Stimulated activated CD8-positive, alpha-beta memory T cell treated with anti-CD3 and anti-CD28 coated beads, Interleukin-7, amount 100 ng/mL, for 1 hour (primary cell): ENCODE measurements at places on chromosomes 2 and 18.

DNA sequence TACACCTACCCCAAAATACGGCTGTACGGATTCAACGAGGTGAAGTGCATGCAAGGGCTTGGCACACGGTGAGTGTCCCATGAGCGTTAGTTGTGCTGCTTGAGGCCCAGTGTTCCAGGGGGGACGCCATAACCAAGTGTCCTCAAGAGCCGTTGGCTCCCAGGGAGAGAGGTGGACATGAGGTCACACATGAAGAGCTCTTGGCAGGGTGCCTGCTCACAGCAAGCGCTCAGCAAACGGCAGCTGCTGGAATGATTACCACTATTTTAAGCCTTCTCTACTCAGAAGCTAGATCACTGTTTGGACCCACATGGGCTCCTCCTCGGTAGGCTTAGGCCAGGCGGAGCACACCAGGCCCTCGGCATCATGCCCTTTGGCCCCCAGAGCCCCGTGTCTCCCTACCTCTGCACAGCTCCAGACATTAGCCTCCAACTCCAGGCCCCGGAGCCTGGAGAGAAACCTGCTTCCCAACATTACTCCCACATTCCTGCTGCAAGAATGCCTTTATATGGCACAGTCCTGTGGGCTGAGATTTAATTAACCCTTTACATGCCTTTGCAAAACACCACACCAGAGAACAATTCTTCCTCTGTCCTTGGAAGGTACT lies 68.4 kb upstream of the PPP1CB start:
- DNase-seq = no peak

GRCh38 chr2:233821709-233822100 lies 32.6 kb downstream of the HJURP start:
- no peak for DNase-seq

GRCh38 chr2:27080140-27080469 lies 1.7 kb downstream of the EMILIN1 start:
- DNase-seq = no peak

DNA sequence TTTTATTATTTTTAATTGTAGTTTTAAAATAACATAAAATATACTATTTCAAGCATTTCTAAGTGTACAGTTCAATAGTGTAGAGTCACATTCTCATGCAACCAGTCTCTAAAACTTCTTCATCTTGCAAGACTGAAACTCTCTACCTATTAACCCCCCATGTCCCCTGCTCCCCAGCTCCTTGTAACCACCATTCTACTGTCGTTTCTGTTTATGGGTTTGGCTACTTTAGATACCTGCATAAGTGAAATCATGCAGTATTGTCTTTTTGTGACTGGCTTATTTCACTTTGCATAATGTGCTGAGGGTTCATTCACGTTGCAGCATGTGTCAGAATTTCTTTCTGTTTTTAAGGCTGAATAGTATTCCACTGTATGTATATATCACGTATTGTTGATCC lies 139.4 kb downstream of the SMAD7 start:
- DNase-seq = no peak

GRCh38 chr2:42250925-42251324 lies 81.8 kb downstream of the EML4 start:
- DNase-seq = no peak

- no peak for DNase-seq
Observed at GRCh38 chr2:46929612-46930011, 14.0 kb upstream of the MCFD2 start.

DNA sequence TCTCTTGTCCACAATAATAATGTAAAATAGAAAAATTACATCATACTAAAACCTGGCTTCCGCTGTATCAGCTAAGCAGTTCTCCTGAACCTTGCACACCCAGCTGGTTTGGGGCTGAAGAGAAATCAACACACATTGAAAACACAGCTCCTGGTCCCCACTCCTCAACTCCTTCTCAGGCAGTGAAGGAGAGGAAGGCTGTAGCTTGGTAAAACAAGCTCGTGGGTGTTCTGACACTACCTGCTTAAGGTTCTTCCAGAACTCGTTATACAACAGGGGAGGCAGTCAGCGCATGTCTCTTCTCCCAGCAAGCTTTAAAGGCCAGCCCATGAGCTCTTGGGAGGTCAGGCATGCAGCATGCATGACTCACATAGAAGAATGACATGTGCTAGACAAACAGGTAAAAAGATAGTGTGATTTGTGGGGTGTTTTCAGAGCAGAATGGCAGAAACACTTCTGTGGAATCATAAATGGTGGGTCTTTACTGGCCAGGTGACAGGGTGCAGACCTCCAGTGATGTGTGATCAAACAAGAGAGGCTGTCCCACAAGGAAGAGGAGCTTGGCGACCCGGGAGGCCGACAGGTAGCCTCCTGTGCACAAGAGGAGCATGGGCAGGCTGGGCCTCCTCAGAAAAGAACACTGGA lies 69.1 kb downstream of the UXS1 start:
- no peak for DNase-seq

DNA sequence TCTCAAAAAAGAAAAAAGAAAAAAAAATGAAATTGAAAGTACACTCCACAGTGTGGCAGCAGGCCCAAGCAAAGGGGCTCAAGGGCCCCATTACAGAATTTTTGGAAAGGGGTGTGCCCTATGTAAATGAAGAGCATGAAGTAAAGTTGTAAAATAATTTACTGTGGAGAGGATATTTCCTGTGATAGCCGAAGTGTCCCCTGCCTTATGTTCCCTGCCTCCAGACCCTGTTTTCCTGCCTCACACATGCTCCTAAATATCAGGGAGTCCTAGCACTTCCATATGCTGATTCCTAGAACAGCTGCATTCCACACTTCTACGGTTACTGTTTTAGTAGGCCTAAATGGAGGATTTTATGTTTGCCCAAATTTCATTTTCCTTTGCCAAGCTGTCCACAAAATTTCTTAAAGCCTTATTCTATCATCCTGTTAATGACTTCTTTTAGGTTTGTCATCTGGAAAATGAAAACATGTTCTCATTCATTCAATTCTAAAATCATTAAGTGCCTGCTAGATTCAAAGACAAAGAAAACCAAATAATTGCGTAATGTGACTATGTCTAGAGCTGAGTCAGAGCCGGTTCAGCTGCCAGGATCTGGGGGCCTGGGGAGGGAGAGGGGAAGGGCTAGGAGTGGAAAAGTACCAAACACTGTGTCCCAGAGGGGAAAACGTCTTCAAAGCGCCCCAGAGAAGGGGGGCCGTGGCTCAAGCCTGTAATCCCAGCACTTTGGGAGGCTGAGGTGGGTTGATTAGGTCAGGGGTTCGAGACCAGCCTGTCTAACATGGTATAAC lies 25.9 kb upstream of the IMPA2 start:
- DNase-seq = no peak

DNA sequence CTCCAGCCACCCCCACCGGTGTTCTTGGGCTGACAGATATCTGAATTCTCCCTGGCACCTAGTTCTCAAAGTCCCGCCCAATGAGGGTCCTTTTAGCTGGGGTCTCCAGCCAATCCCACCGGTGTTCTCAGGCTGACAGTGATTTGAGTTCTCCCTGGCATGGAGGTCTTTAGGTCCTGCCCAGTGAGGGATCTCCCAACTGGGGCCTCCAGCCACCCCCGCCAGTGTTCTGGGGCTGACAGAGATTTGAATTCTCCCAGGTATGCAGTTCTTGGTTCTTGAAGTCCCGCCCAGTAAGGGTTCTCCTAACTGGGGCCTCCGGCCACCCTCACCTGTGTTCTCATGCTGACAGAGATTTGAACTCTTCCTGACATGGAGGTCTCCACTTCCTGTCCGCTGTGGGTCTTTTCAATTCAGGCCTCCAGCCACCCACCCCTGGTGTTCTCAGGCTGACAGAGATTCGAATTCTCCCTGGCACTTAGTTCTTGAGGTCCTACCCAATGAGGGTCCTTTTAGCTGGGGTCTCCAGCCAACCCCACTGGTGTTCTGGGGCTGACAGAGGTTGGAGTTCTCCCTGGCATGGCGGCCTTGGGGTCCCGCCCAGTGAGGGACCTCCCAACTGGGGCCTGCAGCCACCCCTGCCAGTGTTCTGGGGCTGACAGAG lies 154.6 kb downstream of the ANKRD36 start:
- no peak for DNase-seq

DNA sequence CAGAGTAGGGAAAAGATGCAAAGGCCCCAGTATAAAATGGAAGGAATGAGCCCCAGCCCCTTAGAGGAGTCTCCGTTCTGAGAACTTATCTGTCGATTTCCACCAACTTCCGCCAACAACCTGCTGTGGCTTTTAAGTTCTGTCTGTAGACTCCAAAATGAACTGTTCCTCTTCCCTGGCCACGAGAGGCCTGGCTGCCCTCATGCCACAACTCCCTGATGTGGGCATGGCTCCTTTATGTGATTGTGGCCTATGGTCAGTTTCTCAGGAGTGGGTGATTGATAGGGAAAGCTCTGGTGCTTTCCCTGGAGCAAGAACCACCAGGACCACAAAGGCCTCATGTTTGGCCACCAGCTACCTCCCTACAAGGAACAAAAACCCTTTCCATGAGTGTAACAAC lies 18.8 kb upstream of the CD207 start:
- DNase-seq = no peak

GRCh38 chr2:179915395-179915992 lies 54.1 kb upstream of the ZNF385B start:
- DNase-seq = no peak

DNA sequence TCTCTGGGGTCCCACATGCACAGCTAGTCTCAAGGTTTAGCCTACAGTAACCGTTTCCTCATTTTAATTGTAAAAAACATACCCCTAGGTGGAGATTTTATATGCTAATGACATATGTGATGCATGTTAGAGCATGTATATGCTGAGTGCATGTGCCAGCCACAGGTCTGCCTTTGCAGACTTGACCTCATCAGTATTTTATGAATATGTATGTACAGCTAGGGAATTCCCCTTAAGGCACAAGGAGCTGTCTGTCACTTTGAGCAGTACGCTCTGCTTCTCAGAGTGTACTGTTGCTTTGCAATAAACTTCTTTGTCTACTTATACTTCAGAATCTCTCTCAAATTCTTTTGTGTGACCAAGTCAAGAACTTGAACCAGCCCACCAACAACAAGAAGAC lies 131.2 kb upstream of the ERBB4 start:
- no peak for DNase-seq

- no peak for DNase-seq
Observed at GRCh38 chr2:15579641-15580040, 12.0 kb upstream of the DDX1 start.

DNA sequence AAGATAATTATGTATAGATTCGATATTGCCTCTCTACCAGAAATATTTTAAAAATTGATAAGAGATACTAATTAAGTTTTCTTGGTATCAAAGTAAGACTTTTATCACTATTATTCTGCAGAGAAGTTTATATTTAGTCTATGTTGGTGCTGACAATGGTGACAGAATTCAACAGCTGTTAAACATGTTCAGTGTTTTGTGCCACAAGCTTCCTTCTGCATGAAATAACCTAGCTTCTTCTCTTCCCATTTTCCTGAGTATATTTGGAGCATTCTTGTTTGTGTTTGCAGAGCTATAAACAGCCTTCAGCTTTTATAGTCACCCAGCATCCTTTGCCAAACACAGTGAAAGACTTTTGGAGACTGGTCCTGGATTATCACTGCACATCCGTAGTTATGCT lies 229.2 kb upstream of the RAB12 start:
- no peak for DNase-seq

DNA sequence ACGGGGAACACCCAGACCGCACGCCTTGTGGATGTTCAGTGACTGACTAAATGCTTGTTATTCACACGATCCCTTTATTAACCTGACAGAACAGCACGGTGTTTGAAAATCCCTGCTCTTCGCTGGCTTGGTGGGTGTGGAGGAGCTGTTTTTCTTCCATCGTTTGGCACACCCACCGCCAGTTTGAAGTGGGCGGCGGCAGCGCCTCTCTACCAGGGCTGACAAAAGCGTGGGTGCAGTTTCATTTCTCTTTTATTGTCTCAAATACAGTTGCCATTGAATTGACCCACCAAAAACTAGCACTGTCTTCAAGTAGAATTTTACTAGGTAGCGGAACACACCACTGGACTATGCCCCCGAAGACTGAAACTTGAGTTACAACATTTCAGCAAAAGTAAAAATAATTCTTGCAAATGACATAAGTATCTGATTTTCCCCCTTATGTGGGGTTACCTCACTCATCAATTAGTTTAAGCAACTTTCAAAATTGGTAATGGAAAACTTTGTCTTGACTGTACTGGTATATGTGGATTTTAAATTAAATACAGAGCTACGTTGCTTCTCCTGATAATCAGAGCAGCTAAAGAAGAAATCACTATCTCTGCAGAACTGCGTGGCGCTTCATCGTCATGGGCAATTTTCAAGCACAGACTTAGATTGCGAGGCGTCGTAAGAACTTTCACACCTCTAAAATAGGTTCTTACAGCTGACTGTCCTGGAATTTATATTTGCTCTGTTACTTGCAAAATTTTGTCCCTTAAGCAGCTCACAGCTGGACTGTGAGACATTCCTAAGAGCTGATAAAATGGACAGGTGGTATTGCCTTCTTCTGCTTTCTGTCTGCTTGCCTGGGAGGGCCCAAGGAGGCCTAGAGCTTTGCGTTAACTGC lies 60.9 kb downstream of the LDLRAD4 start:
- DNase-seq = no peak
